Activated CD4-positive, alpha-beta T cell treated with anti-CD3 and anti-CD28 coated beads, Interleukin-2, Interleukin-6, amounts not matched to agents 100 ng/mL and 50 ng/mL, durations not matched to agents 16 hours and 8 hours (primary cell): ENCODE measurements at places on chromosomes 1 and 21.

- DNase-seq, result no peak
Observed at GRCh38 chr1:111163363-111163762, 23.3 kb downstream of the CEPT1 start.

- DNase-seq, result no peak
Observed at GRCh38 chr1:29579821-29580425, 343.6 kb downstream of the PTPRU start.

- DNase-seq, result no peak
Observed at GRCh38 chr1:178271471-178271870, 177.6 kb downstream of the RASAL2 start.

DNA sequence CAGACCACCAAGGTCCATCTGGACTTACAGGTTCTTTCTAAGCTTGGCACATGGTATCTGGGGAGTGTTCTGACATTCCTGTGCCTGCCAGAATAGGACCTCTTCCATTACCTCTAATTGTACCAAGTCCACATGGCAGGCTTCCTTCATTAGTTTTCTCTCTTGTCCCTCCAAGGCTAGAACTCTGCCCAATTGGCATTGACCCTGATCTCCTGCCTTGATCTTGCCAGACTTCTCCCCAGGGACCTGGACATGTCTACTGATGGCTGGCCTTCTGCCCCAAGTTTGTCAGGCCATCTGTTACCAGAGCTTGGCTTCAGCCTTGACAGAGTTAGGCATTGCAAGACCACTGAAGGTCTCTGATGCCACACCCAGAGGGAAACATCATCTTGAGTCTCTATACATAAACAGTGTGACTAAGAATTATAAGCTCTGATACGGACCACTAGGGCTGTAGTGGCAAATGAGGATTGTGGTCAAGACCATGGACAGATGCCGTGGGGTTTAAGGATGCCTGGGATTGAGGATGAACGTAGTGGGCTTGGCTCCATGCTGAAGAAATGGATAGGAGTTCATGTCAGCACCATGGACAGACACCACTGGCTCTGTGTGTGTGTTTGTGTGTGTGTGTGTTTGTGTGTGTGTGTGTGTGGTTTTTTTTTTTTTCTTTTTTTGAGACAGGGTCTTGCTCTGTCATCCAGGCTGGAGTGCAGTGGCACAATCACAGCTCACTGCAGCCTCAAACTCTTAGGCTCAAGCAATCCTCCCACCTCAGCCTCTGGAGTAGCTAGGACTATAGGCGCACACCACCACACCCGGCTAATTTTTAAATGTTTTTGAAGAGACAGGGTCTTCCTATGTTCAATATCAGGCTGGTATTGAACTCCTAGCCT, 19.5 kb upstream of the PSMB2 start:
- no peak for DNase-seq

DNA sequence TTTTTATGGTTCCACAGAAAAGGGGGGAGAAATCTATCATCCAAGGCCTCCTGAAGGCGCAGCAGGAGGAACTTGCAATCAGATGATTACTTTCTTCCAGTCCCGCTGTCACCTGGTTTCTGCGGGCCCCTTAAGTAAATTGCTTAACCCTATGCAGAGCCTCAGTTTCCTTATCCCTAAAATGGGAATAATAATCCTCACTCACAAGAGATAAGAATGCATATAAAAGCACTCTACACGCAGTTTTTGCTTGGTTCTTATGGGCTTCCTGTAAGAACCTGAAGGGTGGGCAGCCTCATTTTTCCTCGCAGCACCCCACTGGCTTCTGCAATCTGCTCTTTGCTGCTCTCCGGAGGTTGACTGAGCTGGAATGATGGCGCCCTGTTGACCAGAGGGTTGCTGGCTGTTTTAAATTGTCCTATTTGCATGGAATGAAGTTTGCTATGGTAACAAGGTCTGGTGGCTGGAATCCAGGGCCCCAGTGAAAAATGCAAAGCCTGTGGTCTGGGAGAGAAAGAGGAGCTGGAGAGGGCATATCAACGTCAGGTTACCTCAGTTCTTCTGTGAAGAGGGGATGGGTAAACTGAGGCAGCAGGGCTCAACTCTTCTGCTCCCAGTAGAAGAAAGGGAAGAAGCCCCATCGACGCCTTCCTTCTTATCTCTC, 1.0 kb upstream of the KAZN start:
- no peak for DNase-seq

DNA sequence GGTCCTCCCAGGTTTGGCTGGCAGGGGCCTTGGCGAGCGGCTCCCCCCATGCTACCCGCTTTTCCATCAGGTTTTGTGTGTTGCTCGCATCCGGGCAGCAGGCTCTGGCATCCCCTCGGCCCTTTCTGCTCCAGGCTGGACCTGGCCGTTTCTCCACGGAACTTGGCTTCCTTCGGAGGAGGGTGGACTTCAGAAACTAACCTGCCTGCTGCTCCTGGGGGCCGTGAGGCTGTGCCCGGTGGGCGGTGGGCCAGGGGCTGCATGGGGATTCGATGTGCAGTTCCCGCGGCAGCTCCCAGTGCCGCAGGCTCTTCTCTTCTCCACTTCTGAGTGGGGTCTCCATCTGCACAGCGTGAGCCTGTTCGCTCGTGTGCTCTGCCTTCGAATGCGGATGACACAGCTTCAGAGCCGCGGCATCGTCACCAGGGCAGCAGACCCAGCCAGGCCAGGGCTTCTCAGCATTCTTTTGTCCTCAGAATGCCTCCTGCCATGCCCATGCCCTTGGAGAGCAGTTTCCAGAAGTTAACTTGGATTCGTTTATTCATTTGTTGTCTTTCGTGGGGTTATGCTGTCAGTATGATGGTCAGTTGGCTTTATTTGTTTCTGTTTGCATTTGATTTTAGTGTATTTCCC, 36.4 kb downstream of the PRKCZ start:
- DNase-seq, result no peak

GRCh38 chr1:70228670-70229069, 7.5 kb downstream of the SRSF11 start:
- DNase-seq, result no peak

DNA sequence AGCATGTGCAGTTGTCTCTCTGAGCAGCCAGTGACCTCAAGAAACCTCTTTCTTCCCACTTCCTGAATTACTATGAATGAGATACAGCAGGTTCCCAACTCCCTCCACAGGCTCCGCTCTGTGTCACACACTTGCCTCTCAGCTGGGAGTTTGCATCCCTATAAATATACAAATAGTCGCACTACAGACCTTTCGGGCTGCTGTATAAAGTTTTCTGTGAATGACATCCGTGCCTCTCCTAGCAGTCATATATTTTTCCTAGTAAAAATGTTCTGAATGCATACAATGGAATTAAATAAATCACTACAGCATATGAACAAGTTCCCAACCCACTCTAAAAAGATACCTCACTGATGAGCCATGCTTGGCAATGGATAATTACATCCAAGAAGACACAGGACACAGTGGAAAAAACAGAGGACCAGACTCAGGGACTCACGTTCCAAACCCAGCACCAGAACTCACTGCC, 66.8 kb downstream of the CAPZB start:
- DNase-seq, result no peak

DNA sequence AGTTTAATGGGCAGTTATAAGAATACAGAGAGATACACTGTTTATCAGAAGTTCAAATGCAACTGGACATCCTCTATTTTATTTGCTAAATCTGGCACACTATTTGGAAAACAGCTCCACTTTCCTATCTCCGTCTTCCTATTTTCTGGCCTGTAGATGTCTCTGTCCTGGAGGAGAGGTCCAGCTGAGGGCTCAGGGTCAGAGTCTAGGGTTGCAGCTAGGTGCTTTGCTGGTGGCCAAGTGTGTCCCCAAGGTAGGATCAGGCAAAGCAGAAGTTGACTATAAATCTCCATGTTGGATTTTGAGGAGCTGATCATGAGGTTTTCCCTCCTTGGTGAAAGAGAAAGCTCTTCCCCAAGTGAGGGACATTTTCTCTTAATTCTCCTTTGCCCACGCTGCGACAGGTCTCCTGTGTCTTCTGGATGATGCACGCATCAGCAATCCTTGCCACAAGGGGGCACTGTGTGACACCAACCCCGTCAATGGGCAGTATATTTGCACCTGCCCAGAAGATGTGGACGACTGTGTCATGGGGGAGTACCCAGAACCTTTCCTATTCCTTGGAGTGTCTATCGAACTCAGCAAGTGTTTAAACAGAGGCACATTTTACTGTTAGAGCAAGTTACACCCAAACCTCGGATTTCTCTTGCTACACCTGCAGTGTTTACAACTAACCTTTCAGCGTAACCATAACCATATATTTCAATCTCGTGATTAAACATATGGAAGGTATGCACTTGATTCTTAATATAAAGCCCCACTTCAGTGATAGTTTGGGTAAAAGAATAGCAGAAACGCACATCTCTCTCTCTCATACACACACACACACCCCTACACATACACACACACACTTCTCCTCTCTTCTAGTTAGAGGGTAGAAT, 10.2 kb downstream of the ADAM30 start:
- DNase-seq, result peak; percentile 71

DNA sequence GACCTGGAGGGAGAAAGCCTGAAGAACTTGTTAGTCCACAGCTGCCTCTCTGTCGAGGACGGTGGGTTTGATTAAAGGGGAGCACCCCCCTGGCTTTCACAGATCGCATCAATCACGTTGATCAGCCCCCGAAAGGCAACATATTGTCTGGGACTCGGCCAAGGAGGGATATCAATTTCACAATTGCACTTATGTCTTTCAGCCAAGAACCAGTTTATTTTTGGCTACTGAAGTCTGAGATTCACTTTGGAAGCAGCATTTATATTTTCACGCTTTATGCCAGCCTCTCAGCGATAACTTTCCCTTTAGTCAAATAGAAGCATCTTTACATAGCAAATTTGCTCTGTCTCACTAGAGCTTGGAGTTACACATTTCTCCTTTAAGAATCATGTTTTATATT, 253.2 kb upstream of the RRP15 start:
- no peak for DNase-seq

DNA sequence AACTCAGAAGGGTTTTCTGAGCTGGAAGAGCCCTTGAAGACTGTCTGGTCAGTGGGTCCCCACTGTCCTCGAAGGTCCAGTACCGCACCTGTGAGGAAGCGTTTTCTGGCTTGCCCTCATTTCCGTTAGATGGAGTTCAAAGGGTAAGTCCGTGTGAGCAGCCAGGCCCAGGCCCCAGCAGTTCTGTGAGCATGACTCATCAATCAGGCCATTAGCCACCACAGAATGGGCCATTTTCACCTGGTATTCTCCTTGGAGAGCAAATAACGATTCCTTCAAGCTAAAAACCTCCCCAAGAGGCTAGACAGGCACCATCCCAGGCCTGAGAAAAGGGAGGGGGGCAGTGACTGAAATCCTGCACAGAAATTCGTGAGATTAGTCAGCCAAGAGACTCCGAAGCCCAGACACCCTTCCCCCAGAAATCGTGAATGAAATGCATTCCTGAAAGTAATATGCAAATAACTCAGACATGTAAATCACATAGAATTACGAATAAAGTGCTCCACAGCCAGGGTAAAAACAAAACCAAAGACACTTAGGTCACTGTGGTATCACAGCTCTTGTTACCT, 66.0 kb downstream of the BCAR3 start:
- DNase-seq, result peak; percentile 88

DNA sequence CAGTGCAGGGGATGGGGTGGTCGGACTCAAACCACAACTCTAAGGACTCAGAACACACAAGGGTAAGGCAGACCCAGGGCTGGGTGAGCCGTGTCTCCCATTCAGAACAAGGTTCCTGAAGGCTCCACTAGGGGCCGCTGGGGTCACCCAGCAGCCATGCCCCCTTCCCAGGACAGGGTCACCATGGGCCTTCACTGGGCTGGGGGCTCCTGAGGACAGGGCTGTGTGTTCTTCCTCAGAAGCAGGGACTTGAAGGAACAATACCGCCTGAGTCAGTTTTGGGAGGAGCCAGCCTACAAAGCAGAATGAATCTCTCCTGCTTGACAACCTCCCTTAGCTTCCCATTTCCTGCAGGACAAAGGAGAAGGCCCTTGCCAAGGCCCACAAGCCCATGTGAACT, 15.4 kb downstream of the RIMS3 start:
- DNase-seq, result peak; percentile 17

DNA sequence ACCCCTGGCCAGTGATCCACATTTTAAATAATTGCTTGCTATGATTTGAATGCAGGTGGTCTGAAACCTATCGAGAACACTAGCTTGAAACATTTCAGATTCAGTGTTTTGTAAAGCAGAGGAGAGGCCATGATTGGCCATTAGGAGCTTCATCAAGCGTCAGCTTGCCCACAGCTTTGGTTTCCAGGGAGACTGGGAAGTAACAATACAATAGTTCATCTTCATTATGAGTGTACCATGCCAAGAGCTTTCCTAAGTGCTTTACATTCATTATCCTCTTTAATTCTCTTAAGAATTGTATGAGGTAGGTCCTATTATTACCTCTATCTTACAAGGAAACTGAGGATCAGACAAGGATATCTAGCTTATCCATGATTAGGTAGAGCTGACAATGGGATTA, 27.7 kb upstream of the ATP5PO start:
- DNase-seq, result no peak

- no peak for DNase-seq
Observed at GRCh38 chr1:110390692-110391245, at the start of gene SLC16A4. SLC16A4 (minus strand) TSS chr1:110391026; CDS start chr1:110389323, 1,703 bp downstream.

GRCh38 chr1:203544485-203544884, 50.5 kb downstream of the OPTC start:
- DNase-seq, result no peak

DNA sequence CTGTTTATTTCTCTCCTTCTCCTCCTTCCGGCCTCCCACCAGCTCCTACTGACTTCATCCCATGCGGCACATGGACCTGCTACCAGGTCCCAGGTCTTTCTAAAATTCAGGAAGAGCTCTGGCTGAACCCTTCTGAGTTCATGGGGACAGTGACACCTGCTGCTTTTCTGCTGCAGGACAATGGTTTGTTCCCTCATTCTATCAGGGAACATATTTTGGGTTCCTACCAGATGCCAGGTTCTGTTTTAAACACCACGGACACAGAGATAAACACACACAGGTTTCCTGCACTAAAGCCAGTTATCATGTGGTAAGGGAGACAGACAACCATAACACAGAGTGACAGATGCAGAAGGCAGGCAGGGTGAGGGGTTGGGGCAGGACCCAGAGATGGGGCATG, 114.0 kb upstream of the RAB4A start:
- no peak for DNase-seq

DNA sequence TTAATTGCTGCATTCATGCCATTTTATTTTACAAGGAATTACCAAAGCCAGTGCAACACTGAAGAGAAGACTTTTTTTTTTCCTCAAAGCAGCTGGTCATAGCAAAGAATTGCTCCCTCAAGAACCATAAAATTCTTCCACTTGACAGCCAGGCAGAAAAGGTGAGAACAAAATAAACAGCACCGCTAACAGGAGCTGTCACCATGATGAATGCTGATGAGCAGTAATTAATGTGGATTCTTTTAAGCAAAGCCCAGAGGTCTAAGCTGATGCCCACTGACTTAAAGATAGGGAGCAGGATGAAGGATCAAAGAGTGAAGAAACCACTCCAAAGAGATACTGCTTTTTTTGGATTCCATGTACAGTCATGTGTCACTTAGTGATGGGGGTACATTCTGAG, 428.4 kb downstream of the BRINP3 start:
- no peak for DNase-seq

- DNase-seq, result no peak
Observed at GRCh38 chr1:12251442-12251841, 21.6 kb downstream of the VPS13D start.
